CD4-positive, alpha-beta memory T cell (primary cell): ENCODE measurements at places on chromosomes 4 and X. TPM values are rescaled to one million over a fixed set of nuclear protein-coding genes. Genes with fewer than 3 reads are reported as not detected.

FAM9B gene
- not detected for polyA plus RNA-seq

IGSF1 gene
- polyA plus RNA-seq = not detected

F8A2 gene
- polyA plus RNA-seq = not detected

LRRC66 gene
- polyA plus RNA-seq = 0.08 TPM

EMCN gene
- not detected for polyA plus RNA-seq

LUZP4 gene
- not detected for polyA plus RNA-seq

XAGE1A gene
- polyA plus RNA-seq = not detected
